GM23248 (cell line): ENCODE measurements at places on chromosomes 13 and 19. TPM values are rescaled to one million over a fixed set of nuclear protein-coding genes. Genes with fewer than 3 reads are reported as not detected.

DNA sequence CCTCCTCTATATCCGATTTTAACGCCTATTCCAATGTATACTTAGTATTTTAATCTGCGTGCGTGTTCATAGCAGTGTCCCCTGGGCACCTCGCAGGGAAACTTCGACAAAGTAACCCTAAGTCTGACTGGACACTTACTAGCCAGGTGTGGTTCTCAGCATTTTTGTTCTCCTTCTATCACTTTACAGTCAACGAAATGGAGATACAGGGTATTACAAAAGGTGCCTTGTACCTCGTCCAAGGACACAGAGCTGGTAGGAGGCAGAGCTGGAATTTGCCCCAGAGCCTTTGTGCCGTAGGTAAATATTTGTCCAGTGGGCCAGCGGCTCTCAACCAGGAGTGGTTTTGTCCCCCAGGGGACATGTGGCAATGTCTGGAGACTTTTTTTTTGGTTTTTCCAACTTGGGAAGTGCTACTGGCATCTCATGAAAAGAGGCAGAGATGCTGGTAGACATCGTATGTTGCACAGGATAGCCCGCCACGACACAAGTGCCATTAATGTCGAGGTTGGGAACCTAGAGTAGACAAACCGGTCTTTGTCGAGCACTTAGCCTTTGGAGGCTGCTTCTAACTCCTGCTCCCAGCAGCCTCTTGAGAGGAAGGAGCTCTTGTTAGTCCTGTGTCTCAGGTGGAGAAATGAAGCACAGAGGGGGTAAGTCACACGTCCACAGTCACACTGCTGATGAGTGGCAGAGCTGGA lies 1.1 kb downstream of the ZNF444 start:
- no peaks in the 10 kb centered on the region for H3K36me3 ChIP-seq
- H3K27ac ChIP-seq = no peak overlapping the region
- H3K4me1 ChIP-seq = no peaks in the 10 kb centered on the region; the same call in 1 of the 2 replicates
- H3K27me3 ChIP-seq = no peaks in the 10 kb centered on the region
- H3K4me3 ChIP-seq = peak overlapping the region; percentile 81
- no peak for DNase-seq

GRCh38 chr13:93264876-93265275 lies 38.3 kb downstream of the GPC6 start:
- DNase-seq = no peak
- no peak overlapping the region for H3K4me3 ChIP-seq
- no peak overlapping the region for H3K27ac ChIP-seq
- no peaks in the 10 kb centered on the region for H3K27me3 ChIP-seq
- H3K4me1 ChIP-seq = peaks cover 33% of the 10 kb centered on the region

BLVRB gene
- 50.7 and 71.1 TPM in 2 replicates for total RNA-seq

GRCh38 chr19:478236-478903 lies 17.5 kb upstream of the SHC2 start:
- DNase-seq = no peak
- H3K36me3 ChIP-seq = no peaks in the 10 kb centered on the region
- H3K27ac ChIP-seq = no peak overlapping the region

RXFP2 gene
- total RNA-seq = not detected in 2 replicates

DNA sequence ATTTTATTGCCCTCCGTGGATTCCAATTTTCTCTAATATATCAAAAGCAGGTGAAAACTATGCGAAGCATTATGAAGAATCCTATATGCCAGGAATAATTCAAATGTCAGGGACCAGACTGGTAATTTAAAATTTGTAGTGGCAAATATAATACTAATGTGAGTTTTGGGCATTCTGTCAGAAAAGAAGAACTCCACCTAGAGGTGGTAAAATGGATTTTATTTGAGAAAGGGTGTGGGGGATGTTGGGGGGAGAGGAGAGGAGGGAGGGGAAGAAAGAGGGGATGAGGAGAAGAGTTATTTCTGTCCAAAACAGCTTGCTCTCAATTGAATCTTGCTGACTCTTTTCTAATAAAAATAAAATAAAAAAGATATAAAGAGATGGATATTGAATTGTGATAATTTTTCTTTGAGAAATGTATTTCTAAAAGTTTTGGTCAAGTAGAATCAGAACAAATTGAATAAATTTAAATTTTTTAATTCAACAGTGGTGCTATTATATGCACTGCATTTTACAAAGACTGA lies 929.3 kb upstream of the SLITRK5 start:
- peak; percentile 2 for DNase-seq
- H3K4me3 ChIP-seq = no peak overlapping the region
- no peaks in the 10 kb centered on the region for H3K4me1 ChIP-seq

- no peak for DNase-seq
- H3K27ac ChIP-seq = no peak overlapping the region
- H3K36me3 ChIP-seq = no peaks in the 10 kb centered on the region
- H3K27me3 ChIP-seq = no peaks in the 10 kb centered on the region
Observed at GRCh38 chr19:54062643-54063042, 1.1 kb downstream of the VSTM1 start.

ZFP14 gene
- 1.7 and 3.0 TPM in 2 replicates for total RNA-seq

DNA sequence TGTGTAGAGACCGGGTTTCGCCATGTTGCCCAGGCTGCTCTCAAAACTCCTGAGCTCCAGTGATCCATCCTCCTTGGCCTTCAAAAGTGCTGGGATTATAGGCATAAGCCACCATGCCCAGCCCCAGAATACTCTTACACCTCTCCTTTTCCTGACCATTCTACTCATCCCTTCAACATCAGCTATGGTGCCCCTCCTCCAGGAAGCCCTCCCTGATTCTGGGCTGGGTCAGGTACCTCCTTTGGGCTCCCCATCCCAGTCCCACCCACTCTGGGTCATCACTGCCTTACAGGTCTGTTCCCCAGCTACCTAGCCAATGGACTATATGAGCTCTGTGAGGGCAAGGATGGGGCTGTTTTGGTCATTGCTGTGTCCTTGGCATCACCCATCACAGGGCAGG lies 9.6 kb downstream of the TGFB1 start:
- DNase-seq = no peak
- H3K4me1 ChIP-seq = no peaks in the 10 kb centered on the region; the same call in 1 of the 2 replicates
- H3K27ac ChIP-seq = no peak overlapping the region
- no peaks in the 10 kb centered on the region for H3K27me3 ChIP-seq
- H3K4me3 ChIP-seq = no peak overlapping the region

DNA sequence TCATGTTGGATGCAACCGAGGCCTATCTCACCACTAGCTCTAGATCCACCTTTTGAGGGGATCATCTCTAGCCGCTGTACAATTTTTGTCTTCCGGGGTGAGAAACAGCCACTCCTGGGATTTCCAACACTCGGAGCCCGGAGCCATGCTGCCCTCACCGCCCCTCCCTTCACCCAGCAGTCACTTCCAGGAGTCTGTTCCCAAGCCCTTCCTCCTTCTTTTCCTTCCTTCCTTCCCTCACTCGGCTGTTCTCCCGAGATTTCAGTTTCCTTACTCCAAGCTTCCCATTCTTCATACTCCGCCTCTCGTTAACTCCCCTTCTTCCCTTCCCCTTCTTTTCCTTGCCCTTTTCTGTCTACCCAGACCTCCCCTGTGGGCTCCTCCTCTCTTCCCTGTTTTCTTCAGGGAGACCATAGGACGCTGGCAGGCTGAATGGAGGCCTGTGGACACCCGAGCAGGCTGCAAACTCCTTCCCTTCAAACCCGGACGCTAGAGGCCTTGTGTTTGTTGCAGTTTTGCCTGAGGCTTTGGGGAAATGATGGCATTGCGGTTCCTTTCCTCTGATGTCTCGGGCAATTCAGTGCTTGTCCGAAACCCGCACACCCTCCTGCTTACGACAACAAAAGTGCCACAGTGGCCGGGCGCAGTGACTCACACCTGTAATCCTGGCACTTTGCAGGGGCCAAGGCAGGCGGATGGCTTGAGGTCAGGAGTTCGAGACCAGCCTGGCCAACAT lies 96.0 kb downstream of the CAB39L start:
- no peaks in the 10 kb centered on the region for H3K27me3 ChIP-seq
- peaks cover 10% of the 10 kb centered on the region for H3K4me1 ChIP-seq
- no peaks in the 10 kb centered on the region for H3K36me3 ChIP-seq
- no peak overlapping the region for H3K27ac ChIP-seq
- no peak for DNase-seq
